ENCODE measurements at places on chromosomes 7 and 10.
A peak's percentile ranks its signal among the peaks of the same experiment; 100 is the strongest.

- no peak for DNase-seq
These were observed 15.4 kb downstream of the PRF1 start for GRCh38 chr10:70587045-70587658.

DNA sequence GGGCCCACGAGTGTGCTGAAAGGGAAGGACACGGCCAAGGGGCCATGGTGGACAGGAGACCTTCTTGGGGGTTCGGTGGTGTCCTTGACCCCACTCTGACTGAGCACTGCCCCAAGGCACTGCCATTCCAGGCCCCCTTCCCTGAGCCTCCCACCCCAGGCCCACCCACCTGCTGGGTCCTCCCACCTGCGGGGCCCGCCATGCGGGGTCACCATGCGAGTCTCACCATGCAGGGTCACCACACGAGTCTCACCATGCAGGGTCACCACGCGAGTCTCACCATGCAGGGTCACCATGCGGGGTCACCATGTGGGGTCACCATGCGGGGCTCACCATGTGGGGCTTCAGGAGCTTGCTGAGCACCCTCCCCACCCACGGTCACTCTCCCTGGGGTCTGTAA lies 76.3 kb downstream of the LHPP start:
- no peak for DNase-seq

- DNase-seq = no peak
These were observed 89.3 kb upstream of the PITRM1 start for GRCh38 chr10:3261921-3262320.

GRCh38 chr10:48684463-48684791 lies 246 bp upstream of the WDFY4 start:
- DNase-seq = no peak

GRCh38 chr7:36315309-36315944 lies 74.2 kb upstream of the ANLN start:
- no peak for DNase-seq

DNA sequence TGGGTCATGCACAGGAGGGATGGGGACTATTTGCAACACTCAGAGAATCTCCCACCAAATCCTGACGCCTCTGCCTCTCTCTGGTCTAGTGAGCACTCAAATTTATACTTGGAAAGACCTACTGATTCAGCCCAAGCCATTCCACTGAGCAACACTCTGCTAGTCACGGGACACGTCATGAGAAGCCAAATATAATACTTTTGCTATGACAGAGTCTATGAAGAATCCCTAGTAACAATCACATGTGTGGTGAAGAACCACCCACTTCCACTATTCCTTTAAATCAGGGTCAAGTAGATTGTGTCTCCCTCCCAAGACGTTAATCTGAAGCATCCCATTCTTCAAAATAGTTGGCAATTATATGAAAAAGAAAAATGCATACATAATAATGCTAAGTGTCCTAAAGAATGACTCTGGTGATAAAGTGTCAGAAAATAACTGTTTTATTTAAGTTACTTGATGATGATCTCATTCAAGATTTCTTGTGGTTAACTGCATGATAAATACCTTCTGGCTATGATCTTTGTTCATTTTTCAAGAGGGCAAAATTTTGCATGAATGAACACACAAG lies 28.5 kb downstream of the CHCHD3 start:
- peak; percentile 96 for DNase-seq

- peak; percentile 74 for DNase-seq
These were observed 210.5 kb upstream of the KLF6 start for GRCh38 chr10:3995302-3996210.

GRCh38 chr7:7510794-7511193 lies 24.9 kb downstream of the COL28A1 start:
- DNase-seq = no peak

GRCh38 chr10:133460208-133460769 lies 6.5 kb downstream of the SCART1 start:
- no peak for DNase-seq

DNA sequence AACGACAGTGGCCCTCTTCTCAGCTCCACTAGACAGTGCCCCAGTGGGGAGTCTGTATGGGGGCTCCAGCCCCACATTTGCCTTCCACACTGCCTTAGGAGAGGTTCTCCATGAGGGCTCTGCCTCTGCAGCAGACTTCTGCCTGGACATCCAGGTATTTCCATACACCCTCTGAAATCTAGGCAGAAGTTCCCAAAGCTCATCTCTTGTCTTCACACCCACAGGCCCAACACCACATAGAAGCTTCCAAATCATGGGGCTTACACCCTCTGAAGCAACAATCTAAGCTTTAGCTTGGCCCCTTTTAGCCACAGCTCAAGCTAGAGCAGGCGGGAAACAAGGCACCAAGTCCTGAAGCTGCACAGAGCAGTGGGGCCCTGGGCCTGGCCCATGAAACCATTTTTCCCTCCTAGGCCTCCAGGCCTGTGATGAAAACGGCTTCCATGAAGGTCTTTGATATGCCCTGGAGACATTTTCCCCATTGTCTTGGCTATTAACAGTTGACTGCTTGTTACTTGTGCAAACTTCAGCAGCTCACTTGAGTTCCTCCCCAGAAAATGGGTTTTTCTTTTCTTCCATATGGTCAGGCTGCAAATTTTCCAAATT lies 89.2 kb downstream of the KBTBD2 start:
- no peak for DNase-seq

GRCh38 chr7:30491417-30491816 lies 12.8 kb upstream of the NOD1 start:
- no peak for DNase-seq

DNA sequence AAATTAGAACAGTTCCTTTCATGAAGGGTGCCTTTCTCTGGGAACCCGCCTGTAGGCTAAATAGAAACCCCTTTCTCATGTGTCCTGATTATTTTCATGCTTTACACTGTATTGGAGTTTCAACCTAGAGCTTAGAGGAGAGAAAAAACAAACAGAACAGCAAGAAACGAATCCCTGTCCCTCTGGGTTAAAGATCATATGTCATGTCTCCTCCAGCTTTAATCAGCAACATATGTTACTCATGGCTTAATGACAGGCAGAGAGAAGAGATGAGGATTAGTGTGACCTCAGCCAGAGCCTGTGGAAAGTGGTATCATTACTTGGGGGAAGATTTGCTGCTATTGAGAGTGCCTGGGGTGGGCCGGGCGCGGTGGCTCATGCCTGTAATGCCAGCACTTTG lies 32.1 kb downstream of the CRCP start:
- DNase-seq = peak; percentile 71

DNA sequence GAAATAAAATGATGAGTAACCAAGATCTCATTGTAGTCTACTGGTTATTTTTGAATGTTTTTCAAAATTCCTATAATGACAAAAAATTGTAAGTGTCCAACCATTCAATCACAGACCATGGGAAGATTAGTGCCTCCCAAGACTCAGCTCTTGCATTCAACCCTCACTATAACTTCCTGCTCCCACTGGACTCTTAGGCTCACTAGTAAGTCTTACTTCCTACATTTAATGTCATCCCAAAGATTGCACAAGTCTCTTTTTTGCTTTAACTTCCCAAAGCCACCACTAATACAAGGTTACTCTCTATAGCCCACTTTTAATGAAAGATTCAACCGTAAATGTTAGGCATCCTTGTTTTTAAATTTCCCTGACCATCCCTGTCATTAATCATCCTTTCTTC lies 111.9 kb upstream of the NRBF2 start:
- no peak for DNase-seq

GRCh38 chr7:64469673-64470072 lies 93.2 kb downstream of the ZNF680 start:
- DNase-seq = no peak

DNA sequence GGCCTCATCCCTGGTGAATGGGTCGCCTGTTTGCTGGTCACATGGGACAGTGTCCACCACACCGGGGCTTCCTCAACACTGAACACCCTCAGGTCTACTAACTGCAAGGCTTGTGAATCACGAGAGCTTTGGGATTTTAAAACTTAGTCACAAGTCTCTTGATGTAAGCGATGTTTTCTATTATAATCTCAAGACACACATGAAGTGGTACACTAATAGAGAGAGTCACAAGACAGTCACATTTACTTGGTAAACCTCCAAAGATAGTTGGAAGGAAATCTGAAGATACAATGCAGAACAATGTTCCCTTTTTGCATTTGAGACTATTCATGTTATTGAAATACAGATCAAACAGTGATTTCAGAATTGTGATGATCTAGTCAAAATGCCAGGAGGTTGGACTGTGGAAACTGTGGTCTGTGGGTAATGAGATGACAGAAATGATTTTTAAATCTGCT lies 233.1 kb upstream of the KLF6 start:
- peak; percentile 4 for DNase-seq

GRCh38 chr10:47421057-47421952 lies 37.2 kb upstream of the ZNF488 start:
- DNase-seq = no peak

- peak; percentile 53 for DNase-seq
These were observed 34.8 kb downstream of the MTURN start for GRCh38 chr7:30169579-30169978.

DNA sequence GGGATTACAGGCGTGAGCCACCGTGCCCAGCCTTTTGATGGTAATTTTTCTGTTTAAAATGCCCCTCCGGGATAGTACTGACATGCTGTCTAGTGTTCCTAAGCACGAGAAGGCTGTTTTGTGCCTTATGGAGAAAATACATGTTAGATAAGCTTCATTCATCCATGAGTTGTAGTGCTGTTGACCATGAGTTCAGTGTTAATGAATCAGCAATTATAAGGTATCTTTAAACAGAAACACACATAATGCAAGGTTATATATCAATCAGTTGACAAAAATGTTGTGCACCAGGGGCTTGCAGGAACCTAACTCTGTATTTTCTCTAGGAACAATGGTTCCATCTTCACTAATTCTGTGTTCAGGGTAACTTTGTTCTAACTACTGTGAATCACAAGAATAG lies 30.8 kb upstream of the HECW1 start:
- no peak for DNase-seq

DNA sequence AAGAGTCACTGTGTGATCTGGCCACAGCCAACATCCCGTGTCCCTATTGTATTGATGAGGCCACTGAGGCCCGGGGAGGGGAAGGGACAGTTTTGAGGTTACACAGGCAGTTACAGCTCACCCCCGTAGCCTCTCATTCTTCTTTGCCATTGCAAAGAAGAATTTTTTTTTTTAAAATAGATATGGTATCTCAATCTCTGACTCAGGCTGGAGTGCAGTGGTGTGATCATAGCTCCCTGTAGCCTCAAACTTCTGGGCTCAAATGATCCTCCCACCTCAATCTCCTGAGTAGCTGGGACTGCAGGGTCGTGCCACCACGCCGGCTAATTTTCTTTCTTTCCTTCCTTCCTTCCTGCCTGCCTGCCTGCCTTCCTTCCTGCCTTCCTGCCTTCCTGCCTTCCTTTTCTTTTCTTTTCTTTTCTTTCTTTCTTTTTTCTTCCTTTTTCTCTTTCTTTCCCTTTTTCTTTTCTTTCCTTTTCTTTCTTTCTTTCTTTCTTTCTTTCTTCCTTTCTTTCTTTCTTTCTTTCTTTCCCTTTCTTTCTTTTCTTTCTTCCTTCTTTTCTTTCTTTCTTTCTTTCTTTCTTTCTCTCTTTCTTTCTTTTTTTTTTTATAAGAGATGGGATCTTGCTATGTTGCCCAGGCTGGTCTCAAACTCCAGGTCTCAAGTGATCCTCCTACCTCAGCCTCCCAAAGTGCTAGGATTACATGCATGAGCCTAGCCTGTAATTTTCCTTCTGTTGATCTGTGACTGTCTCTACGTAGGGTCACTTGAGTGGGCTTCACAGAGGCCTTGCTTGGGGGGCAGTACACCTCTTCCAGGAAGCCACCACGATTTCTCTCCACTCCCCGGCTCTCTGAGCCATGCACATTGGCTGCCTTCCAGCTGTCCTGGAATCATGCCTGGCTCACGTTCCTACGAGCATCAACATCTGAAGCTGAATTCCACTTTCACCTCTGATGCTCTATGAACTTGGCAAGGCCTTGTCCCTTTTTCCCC lies 31.3 kb downstream of the TMEM270 start:
- peak; percentile 76 for DNase-seq

GRCh38 chr10:69004821-69005220 lies 16.2 kb downstream of the KIFBP start:
- peak; percentile 53 for DNase-seq

DNA sequence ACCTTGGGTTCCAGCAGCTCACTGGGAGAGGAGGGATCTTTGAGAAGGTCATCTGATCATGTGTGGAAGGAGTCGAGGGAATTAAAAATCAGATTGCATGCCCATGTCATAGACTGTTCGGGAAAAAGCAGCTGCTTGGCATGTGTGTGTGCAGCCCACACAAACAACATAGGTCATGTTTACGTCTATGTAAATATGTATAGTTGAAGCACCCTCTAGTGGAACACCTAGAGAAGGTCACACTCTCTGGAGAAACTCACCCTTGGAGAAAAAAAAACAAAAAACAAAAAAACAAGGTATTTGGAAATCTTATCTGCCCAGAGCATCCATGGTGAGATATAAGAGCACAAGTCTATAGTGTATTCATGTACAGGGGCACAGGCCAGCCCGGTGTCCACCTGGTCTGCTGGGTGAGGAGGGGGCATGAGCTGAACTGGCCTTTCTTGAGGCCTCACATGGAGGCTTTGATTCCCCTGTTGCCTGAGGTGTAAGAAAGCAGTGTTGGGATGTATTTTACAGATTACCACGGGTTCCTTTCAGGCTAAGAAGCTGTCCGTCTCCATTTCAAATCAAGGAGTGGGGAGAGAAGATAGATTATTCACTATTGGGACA lies 98.0 kb downstream of the NPY start:
- DNase-seq = peak; percentile 24

DNA sequence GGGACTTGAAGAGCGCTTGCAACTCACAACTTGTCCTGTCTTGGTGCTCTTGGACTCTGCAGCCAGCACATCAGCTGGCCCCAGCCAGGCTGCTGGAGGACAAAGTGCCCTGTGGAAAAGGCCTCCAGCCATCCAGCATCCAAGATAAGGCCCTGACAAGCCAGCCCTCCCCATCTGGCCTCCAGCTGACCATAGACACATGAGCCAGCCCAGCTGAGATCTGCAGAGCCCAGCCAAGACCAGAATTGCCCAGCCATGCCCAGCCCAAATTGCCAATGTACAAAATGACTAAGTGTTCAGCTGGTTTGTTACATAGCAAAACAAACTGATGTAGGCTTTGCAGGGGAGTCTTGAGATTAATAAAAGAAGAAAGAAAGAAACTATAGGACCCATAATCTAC lies 36.0 kb upstream of the FRMD4A start:
- no peak for DNase-seq

DNA sequence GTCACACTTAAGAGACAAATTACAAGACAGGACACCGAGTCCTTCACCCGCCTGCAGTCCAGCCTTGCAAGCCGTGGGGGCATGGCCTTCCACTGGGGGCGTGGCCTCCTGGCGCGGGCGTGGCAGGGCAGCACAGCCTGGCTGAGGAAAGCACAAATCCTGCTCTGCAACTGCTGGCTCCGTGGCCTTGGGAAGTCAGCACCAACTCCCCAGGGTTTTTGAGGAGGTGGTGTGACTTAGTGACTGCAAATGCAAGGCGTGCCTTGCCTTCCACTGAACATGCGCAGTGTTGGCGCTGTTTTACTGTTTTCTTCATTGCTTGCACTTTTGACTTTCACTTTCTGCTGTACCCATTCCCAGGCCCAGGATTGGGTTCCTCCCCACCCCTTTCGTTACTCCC lies 12.9 kb upstream of the BMS1 start:
- DNase-seq = no peak

- DNase-seq = no peak
These were observed 16.3 kb downstream of the ZMIZ2 start for GRCh38 chr7:44764665-44765578.
